ENCODE measurements at places on chromosomes 5 and 9. TPM values are rescaled to one million over a fixed set of nuclear protein-coding genes. Genes with fewer than 3 reads are reported as not detected.

ZNG1A gene
- total RNA-seq: 45.3 TPM

MYMK gene
- not detected for total RNA-seq

FGF18 gene
- total RNA-seq: not detected

PCDHGA12 gene
- total RNA-seq: 10.9 TPM

SEMA5A gene
- 40.1 TPM for total RNA-seq

ANKRD20A1 gene
- total RNA-seq: not detected

LCN2 gene
- not detected for total RNA-seq

CDH9 gene
- total RNA-seq: not detected

IFNA21 gene
- not detected for total RNA-seq

DNM1 gene
- total RNA-seq: 12.1 TPM

STK32A gene
- 1.3 TPM for total RNA-seq

PITX1 gene
- not detected for total RNA-seq

GFI1B gene
- not detected for total RNA-seq

INSL6 gene
- not detected for total RNA-seq

FCN1 gene
- not detected for total RNA-seq

GALNT12 gene
- 7.8 TPM for total RNA-seq

SLC45A2 gene
- total RNA-seq: not detected

PIGO gene
- total RNA-seq: 17.4 TPM

PCDHA5 gene
- total RNA-seq: not detected

PCDHA4 gene
- total RNA-seq: not detected

C1QTNF2 gene
- not detected for total RNA-seq

HSPA9 gene
- 380 TPM for total RNA-seq

ZNF367 gene
- 9.3 TPM for total RNA-seq

SPAG8 gene
- total RNA-seq: 0.76 TPM

PHF24 gene
- not detected for total RNA-seq

LCN15 gene
- total RNA-seq: not detected

ANKDD1B gene
- not detected for total RNA-seq

FBXL17 gene
- total RNA-seq: 15.7 TPM

TXNDC8 gene
- not detected for total RNA-seq

DIPK1B gene
- total RNA-seq: not detected
